Muscle of back (tissue), 13 donors: ENCODE measurements at places on chromosomes 5 and 9.

- DNase-seq: no peak
Observed at GRCh38 chr5:106474066-106474465, 1196.7 kb downstream of the EFNA5 start.

GRCh38 chr5:111830333-111830732 lies 73.3 kb upstream of the NREP start:
- DNase-seq: no peak

DNA sequence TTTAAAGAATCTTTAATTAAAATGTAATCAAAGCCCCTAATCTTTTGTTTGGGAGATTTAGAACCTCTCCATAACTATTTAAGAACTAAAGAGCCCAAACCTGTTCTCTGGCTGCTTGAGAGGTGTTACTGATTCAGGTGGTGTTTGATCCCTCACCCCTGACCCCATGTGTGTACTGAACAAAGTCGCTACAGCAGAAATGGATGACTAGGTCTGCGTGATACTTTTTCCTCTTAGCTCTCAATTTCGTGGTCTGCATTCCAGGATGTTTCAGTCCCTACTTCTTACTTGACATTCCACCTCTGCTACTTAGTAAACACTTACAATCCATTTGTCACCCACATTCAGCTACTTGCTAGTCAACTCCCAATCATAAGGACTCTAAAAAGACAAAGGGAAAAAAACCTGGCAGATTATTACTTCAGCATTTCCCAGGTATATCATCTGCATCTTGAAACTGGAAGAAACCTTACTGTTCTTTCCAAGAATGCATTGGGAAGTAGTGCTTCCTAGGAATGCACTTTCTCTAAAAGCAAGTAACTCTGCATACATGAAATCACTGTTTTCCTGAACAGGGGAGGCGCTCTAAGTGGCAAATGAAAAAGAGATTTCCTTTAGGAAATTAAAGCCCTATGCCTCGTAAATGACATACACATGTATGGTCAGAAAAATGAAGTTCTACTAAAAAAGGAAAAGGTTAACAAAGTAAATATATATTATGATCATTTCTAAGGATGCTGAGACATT lies 1091.6 kb downstream of the PTPRD start:
- DNase-seq: no peak

- no peak for DNase-seq
Observed at GRCh38 chr9:115232181-115232774, 114.3 kb upstream of the TNC start.

GRCh38 chr9:131227959-131228460 lies 48.3 kb downstream of the FAM78A start:
- DNase-seq: no peak
